Temporal lobe (tissue), 4 donors: ENCODE measurements at places on chromosomes 13 and 19. TPM values are rescaled to one million over a fixed set of nuclear protein-coding genes. Genes with fewer than 3 reads are reported as not detected.

The PEPD gene
- 15.0 TPM for total RNA-seq

The FGF9 gene
- total RNA-seq, result 12.5 TPM

The TNPO2 gene
- total RNA-seq, result 72.0 TPM

The CYP2A7 gene
- total RNA-seq, result not detected

The CFD gene
- 0.98 TPM for total RNA-seq

The CALR3 gene
- total RNA-seq, result not detected

The ZNF296 gene
- under 0.01 TPM for total RNA-seq

The ZNF649 gene
- total RNA-seq, result 21.6 TPM

The STK11 gene
- 30.0 TPM for total RNA-seq

The THSD1 gene
- total RNA-seq, result 6.9 TPM

The GNA15 gene
- 0.25 TPM for total RNA-seq

The KLF1 gene
- 0.25 TPM for total RNA-seq

The ERICH6B gene
- 0.25 TPM for total RNA-seq

The SOX1 gene
- total RNA-seq, result 13.0 TPM

The NKG7 gene
- not detected for total RNA-seq

The RPS16 gene
- 57.5 TPM for total RNA-seq

The ZNF823 gene
- 14.0 TPM for total RNA-seq

The ZNF836 gene
- 39.1 TPM for total RNA-seq

The CDKN2D gene
- 46.7 TPM for total RNA-seq

The ZNF763 gene
- total RNA-seq, result 5.9 TPM

The SWSAP1 gene
- 0.25 TPM for total RNA-seq

The LILRB2 gene
- 0.25 TPM for total RNA-seq

The FSD1 gene
- total RNA-seq, result 24.6 TPM

The PSG3 gene
- total RNA-seq, result not detected

The FBL gene
- 157 TPM for total RNA-seq

The GATAD2A gene
- 10.1 TPM for total RNA-seq

The UBE2L5 gene
- total RNA-seq, result not detected

The ZNF681 gene
- 14.3 TPM for total RNA-seq

The C19orf33 gene
- total RNA-seq, result 1.2 TPM

The N4BP2L1 gene
- total RNA-seq, result 11.3 TPM

The IL11 gene
- total RNA-seq, result under 0.01 TPM

The FFAR3 gene
- total RNA-seq, result under 0.01 TPM

The POSTN gene
- total RNA-seq, result 6.4 TPM

The KLK11 gene
- total RNA-seq, result not detected

The CGB8 gene
- not detected for total RNA-seq
